ENCODE measurements at places on chromosomes 3 and 15.
A peak's percentile ranks its signal among the peaks of the same experiment; 100 is the strongest.

DNA sequence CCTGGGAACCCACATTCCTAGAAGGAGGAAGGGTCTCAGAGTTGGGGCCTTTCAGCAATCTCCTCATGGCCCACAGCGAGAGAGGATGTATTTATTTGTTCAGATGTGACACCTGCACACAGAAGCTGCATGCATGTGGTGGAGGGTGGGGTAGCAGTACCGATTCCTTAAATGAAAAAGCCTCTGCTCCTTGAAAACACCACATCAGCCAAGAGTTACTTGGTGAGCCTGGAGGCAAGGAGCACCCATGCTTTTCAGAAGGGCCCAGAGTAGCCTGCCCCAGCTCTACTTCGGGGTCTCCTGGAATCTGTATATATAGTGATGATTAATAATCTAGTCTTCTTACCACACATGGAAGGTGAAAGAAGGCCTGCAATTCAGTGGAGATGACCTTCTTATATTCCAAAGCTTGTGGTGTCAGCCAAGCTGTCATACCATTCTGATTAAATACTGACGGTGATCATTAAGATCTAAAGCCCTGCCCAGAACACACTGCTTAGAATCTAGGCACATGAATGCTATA, 33.5 kb downstream of the SEMA6D start:
- DNase-seq: no peak

- DNase-seq: no peak
Measured at GRCh38 chr3:107028626-107029025, 348.6 kb upstream of the CCDC54 start.

GRCh38 chr3:13013151-13013561, 60.1 kb downstream of the IQSEC1 start:
- no peak for DNase-seq

GRCh38 chr3:117600112-117600511, 890.5 kb downstream of the TUSC7 start:
- no peak for DNase-seq

GRCh38 chr3:12707449-12707848, 43.5 kb upstream of the RAF1 start:
- DNase-seq: no peak

- no peak for DNase-seq
Measured at GRCh38 chr15:71687902-71688508, 122.3 kb upstream of the NR2E3 start.

GRCh38 chr3:181739628-181740027, 27.9 kb downstream of the SOX2 start:
- no peak for DNase-seq

DNA sequence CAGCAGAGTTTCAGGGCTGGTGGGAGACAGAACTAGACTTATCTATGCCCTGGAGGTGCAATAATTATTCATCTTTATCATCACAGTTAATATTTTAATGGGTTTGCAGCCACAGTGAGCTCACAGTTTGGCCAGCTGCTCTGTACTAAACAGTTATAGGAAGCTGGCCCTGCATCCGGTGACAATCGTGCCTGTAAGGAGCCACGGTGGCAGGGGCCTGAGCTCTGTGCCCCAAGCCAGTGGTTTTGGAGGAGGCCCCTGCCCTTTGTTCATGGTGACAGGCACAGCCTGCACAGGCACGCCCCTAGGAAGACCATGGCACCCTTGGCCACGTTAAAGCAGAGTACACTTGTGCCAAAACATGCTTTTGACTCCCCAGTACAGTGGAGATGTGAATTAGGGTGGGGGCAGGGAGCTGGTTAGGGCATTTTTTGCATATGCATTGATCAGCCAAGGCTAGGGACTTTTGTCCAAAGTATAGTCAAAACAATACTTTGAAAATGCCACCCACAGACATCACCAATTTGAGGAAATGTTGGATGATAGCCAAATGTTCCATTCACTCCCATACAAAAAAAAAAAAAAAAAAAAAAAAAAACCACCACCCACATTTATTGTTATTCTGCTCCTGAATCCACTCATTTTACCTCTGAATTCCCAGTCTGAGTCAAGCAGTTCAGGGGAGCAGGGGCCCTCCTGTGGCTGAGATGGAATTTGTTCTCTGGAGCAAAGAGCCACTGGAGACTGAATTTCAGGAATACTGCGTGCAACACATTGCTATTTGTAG, 3.4 kb upstream of the RFTN1 start:
- DNase-seq: peak; percentile 47

DNA sequence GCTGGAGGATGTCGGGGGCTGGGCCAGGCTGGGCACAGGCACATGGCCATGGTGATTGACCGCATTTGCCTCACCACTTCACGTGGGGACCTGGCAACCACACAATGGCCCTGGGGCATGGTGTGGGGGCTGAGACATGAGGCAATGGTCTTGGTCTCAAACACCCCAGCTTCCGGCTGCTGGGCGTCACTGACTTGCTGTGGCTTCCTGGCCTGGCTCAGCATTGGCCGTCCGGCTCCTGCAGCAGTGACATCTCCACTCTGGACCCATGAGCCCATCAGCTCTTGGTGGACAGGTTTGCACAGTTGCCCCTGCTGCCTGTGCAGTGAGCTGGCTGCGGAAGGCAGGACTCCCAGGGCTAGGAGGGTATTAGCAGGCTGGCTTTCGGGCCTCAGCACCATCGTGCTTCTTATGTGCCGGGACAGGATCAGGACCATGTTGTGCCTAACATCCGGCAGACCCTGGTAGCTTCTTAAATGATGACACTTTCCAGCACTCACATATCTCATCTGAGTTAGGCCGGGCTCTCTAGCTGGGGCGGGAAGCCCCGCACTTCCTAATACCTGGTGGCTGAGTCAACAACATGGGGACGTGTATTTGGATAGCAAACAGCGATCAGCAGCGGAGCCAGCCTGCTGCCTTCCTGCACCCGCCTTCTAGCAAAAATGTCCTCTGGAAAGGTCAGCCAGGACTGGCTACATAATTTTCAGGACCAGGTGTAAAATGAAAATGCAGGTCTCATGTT, 34.1 kb downstream of the ZNF710 start:
- DNase-seq: peak; percentile 77

- no peak for DNase-seq
Measured at GRCh38 chr3:190269101-190269500, 53.1 kb downstream of the CLDN1 start.

- peak; percentile 86 for DNase-seq
Measured at GRCh38 chr3:55244247-55244646, 242.9 kb downstream of the WNT5A start.

GRCh38 chr3:73452729-73453128, 172.0 kb downstream of the PDZRN3 start:
- DNase-seq: no peak

GRCh38 chr3:82824491-82824890, 1063.0 kb upstream of the GBE1 start:
- no peak for DNase-seq

DNA sequence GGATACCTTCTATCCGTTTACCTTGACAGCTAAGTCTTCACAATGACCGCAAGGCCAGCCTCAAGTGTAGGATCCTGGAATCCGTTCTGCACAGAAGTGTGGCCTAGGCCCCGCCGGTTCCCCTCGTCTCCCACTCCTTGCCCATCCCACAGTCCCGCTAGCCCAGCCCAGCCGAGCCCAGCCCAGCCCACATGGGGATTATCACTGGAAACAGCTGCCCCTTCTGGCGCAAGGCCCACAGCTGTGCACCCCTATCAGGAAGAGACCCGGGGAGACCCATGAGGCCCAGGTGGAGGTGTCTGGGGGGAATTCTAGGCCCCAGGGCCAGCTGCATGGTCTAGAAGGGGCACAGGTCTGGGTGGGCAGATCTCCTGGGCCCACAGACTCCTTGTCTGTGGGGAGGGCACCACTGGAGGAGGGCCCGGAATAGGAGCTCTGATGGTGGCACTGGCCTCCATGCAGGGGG, 27.9 kb upstream of the KLF13 start:
- DNase-seq: no peak

DNA sequence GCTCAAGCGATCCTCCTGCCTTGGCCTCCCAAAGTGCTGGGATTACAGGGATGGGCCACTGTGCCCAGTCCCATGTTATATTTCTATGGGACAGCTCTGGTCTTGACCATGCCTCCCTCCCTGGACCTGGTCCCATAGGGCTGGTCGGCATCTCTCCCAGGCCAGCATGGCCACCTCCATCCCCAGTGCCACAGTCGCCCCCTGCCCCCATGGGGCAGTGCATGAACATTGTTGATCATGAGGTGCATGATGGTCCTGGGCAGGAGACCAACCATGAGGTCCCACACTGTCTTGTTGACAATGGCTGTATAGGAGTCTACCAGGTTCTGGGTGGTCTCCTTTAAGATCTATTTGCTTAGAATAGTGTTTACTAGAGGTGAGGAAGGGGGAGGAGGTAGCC, 6.5 kb downstream of the RPS17 start:
- no peak for DNase-seq

DNA sequence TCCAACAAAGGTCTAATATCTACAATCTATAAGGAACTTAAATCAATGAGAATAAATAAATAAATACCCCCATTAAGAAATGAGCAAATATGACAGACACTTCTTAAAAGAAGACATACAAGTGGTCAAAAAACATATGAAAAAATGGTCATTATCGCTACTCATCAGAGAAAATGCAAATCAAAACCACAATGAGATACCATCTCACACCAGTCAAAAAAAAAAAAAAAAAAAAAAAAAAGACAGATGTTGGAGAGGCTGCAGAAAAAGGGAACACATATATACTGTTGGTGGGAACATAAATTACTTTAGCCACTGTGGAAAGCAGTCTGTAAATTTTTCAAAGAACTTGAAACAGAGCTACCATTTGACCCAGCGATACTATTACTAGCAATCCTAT, 31.6 kb upstream of the OR5H6 start:
- DNase-seq: no peak

DNA sequence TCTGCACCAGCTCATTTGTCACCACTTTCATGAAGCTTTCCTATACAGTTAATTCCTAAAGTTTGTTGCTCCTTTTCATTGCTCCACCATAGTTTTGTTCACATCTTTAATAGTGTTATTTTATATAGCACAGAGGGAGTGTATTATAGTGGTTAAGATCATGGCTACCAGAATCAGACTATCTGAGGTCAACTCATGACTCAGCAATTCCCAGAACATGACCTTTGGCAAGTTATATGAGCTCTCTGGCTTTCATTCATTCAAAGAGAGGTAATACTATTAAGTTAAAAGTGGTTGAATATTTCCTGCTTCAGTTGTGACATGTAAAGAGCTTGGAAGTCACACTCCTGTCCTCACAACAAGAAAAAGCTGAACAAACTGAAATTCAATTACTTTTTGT, 1073.5 kb downstream of the NAALADL2 start:
- DNase-seq: no peak

GRCh38 chr15:46654993-46655392, 1020.2 kb downstream of the SQOR start:
- DNase-seq: no peak

DNA sequence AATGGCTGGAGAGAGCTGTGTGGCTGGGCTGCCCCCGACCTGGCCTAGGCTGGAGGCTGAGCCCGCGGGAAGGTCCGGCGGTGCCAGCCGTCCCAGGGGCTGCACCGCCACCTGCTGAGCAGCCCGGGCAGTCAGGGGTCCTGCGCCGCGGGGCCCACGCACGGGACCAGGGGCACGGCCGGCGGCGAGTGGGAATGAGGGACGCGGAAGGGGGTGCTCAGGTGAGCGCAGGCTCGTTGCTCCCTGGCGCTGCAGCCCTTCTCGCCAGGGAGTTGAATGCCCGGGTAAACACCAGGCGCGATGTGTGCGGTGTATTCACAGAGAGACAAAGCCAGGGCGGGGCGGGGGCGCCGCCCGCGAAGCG, 666 bp upstream of the SEMA3F start:
- no peak for DNase-seq

GRCh38 chr3:133570139-133570936, 3.1 kb upstream of the CDV3 start:
- no peak for DNase-seq

DNA sequence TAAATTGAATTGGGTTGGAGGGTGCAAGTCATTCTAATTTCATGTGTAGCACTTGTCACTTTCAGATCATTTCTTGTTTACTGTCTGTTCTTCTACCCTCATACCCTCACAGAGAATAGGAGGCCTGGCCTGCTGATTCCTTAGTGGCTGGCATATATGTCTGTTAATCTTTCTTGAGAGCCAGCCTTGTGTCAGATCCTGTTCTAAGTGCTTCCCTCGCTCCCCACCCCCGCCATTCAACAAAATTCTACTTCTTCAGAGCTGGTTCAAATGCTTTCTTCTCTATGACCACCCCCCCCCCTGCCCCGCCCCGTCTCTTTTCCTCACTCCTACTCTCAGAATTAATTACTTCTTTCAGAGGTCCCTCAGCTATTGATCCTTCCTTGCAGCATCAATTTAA, 1.5 kb upstream of the U2SURP start:
- DNase-seq: no peak

DNA sequence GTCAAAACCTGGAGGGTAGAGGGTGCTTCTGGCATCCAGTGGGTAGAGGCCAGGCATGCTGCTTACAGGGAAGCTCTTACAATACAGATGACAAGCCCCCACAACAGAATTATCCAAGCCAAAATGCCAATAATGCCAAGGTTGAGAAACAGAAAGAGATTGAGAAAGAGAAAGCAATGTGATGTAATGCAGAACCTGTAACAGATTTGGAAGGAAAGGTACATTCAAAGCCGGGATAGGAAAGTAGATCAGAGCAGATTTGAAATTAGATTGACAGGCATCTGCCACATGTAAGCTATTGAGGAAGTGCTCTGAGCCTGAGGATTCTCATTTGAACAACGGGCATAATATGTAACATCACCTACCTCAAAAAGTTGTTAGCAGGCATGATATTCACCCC, 157.9 kb downstream of the FHIT start:
- DNase-seq: no peak

DNA sequence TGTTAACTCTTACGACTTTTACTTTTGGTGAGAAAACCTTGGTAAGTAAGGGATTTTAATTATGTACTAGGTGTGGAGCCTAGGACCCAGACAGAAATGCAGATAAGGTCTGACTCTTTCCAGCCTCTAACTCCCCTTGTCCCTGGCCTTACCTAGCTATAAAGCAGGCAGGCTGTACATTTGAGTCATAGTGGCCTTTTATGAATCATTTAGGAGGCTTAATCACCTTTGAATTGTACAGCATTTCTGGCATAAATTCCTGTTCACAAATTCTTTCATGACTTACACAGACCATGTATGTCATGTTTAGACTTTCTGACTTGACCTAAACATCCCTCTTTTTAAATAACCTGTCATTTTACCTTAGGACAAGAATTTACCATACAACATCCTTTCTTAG, 47.4 kb downstream of the CHCHD4 start:
- no peak for DNase-seq

- no peak for DNase-seq
Measured at GRCh38 chr3:194950906-194951628, 265.4 kb downstream of the FAM43A start.

- no peak for DNase-seq
Measured at GRCh38 chr15:37037850-37038715, 62.3 kb downstream of the MEIS2 start.

All from SHP77 (cell line).